Activated CD4-positive, CD25-positive, alpha-beta regulatory T cell treated with anti-CD3 and anti-CD28 coated beads, Interleukin-2, amount 50 U/mL, for 72 hours (primary cell): ENCODE measurements at places on chromosomes 16 and 17.

DNA sequence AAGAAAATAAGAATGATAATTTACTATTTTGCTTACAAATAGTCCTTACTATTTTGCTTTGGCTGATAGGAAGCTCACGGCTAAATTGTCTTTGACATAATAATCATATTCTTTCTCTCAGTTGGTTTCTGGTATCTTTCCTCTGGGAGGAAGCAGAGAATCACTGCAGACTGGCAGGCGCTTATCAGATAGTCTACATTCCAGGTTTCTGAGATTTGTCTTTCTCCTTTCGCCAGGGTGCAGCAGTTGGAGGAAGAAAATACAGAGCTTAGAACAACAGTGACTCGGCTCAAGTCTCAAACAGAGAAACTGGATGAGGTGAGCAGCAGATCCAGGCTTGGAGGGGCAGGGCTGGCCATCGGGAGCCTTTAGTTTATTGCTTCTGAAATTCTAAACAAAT is 136.1 kb downstream of the RAB11FIP4 start:
- no peak for DNase-seq

- no peak for DNase-seq
These were observed 181.9 kb upstream of the CACNG5 start for GRCh38 chr17:66652840-66653507.

- DNase-seq: no peak
These were observed 11.6 kb upstream of the GOSR2 start for GRCh38 chr17:46911311-46911710.

- DNase-seq: no peak
These were observed 183.1 kb upstream of the COX10 start for GRCh38 chr17:13885953-13886889.

GRCh38 chr17:40419559-40420331 is 2.0 kb upstream of the TOP2A start:
- DNase-seq: no peak

- no peak for DNase-seq
These were observed 183.9 kb upstream of the HSBP1 start for GRCh38 chr16:83623892-83624291.

DNA sequence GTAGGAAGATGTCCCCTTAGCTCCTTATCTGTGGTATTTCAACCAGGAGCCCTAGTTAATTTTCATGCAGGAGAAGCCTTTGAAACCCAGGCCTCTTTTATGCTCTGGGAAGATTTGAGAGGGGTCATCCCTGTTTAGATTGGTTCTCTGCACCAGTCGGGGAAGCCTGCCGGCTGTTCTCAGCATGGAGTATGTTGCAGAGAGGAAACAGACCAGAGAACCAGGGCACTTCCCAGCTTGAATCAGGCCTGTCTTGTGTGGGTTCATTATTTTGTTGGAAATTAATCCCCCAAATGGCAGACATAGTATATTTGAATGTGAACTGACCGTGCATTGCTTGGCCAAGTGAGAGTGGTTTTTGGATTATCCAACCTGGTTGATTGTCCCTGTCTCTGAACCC is 1082.1 kb upstream of the RBFOX1 start:
- DNase-seq: no peak

GRCh38 chr16:24497440-24497839 is 41.9 kb upstream of the RBBP6 start:
- no peak for DNase-seq

DNA sequence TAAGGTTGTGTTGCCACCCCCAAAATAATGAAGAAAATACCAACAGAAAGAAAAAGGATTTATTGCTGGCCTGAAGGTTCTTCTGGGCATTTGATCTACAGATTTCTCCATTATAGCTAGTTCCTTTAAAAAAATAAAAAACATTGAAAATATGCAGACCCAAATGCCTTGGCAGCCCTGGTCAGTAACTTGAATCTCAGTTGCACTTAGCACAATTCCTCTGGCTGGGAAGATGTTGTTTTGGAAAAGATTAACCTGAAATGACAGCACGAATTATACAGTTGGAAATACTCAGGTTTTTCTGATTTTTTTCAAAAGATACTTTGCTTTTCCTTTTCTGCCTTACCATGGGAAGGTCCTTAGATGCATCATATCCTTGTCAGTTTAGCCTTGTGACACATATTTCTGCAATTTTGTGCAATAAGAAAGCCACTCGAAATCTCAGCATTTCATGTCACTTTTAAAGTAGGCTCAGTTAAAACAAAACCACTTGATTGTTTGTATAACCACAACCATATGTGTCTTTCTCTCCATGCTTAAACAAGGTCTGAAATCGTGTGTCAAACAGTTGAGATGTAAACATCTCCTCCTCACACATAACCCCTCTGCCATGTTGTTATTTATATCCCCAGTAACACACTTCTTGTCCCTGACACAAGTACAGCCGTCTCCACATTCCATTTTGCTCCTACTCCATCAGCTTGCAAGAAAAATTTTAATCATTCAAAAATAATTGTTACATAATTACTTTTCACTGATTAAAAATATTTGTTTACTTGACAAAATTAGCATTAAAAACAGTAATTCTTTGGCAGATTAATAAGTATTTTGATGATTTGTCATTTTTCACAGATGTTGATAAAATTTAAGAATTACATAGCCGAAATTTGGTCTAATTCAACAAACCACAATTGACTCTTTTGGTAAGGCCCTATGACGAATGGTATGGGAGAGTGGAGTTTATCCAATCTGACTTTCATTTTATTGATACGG is 61.1 kb downstream of the SIAH1 start:
- DNase-seq: no peak

DNA sequence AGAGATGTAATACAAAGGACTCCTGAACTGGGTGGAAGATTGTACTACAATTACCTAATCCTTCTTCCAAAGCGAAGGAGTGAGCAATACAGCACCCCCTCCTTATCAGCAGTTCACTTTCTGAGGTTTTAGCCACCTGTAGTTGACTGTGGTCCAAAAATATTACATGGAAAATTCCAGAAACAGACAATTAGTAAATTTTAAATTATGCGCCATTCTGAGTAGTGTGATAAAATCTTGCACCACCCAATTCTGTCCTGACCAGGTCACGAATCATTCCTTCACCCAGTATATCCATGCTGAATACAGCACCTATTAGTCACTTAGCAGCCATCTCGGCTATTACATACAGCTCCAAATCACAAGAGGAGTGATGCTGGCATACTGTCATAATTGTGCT is 23.2 kb downstream of the VPS53 start:
- DNase-seq: no peak

DNA sequence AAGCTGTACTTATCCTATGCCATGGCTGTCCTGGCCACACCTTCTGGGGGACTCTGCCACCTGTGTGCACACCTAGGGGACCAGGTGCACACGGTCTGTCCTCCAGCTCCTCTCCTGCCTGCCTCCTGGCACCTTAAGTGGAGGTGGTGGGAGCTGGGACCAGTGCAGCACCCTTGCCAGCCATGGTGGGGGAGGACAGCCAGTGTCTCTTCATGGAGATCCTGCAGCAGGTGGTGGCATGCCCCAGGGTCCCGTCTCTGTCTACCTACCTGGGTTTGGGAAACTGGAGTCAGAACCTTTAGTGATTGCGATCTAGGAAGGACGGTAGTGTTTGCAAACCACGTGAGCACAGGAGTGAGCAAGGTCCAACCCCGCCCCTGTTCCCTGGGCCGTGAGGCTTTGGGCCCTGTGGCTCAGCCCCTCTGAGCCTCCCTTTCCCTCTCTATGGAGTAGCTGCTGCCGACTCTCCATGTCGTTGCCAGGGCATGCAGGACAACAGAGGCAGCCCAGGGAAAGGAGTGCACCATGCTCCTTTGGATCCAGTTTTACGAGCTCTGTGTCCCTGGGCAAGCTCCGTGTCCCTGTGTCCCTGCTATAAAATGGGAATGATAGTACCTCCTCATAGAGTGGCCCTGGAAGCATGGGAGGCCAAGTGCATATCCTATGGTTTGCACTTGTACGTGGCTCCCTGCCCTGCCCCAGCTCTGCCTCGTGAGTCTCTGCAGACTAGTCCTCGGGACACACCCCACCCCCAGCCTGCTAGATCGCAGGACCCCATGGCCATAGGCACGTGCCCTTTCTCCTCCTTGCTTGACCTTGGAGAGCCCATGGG is 7.1 kb downstream of the ADGRG1 start:
- DNase-seq: no peak

DNA sequence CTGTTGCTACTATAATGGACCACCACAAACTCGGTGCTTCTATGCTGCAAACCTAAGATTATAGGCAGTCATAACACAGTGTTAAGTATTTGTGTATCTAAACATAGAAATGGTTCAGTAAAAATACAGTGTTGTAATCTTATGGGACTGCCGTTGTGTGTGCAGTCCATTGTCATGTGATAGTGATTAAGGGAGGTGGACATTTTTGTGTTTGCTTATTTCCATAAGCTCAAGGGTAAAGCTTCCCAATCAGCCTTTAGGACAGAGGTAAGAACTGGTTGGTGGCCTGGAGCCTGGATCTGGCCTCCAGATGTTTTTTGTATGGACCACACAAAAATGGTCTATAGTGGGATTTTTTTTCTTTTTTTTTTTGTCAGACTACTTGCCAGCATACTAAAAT is 29.9 kb downstream of the WWOX start:
- no peak for DNase-seq

GRCh38 chr16:970386-970765 is 408 bp downstream of the LMF1 start:
- no peak for DNase-seq

GRCh38 chr17:48611681-48612455 is 1.1 kb upstream of the HOXB7 start:
- no peak for DNase-seq

GRCh38 chr17:78242024-78242742 is 10.8 kb downstream of the TMEM235 start:
- no peak for DNase-seq

GRCh38 chr16:28279006-28279405 is 13.3 kb upstream of the SBK1 start:
- no peak for DNase-seq

DNA sequence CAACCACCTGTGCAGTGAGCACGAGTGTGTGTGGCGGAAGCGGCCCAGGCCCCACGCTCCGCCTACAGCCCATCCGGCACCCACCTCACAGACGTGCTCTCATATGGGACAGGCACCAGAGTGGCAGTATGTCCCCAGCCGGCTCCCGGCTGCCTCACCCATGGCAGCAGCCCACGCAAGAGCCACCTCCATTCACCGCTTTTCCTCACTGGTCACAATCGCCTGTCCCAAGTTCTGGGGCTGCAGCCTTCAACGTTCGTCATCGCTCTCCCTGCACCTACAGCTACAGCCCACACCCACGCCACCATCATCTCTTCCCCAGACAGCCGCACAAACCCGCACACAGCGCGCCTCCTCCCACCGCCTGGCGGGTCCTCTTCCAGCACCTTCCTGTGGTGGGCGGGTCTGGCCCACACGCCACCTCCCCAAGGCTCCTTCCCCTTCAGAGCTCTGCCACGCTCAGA is 17.5 kb upstream of the TRAP1 start:
- no peak for DNase-seq

- no peak for DNase-seq
These were observed 85.5 kb upstream of the SALL1 start for GRCh38 chr16:51236583-51236982.

DNA sequence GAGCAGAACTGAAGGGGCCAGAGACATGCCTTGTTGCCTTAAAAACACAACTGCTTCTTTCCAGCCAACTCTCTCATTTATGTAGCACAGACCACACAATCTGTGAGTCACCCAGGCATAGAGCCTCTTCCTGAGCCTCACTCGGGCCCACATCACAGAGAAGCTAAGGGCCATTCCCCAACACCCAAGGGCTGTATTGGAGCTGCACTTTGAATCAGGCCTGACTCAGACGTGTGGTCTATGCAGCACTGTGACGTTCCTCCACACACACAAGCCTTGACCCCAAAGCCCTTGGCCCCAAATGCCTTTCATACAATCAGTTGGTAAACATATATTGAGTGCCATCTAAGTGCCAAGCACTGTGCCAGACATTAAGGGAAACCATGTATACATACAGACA is 308.9 kb upstream of the DYNLRB2 start:
- DNase-seq: no peak

GRCh38 chr17:81511554-81511803 is 1.1 kb downstream of the ACTG1 start:
- DNase-seq: no peak

DNA sequence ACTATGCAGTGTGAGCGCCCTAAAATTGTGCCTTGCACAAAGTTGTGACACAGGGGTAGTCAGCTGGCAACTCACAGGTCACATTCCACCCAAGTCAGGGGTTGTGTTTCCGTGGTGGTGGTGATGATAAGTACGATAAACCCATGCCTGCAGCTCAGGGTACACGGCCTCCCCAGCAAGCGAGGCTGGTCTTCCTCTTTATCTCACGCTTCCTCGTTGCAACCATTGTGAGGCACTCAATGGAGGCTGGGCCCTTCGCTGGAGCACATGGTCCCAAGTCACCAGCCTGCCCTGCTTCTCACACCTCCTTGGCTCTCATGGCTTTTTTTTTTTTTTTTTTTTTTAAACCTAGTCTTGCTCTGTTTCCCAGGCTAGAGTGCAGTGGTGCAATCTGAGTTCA is 307.5 kb downstream of the CPPED1 start:
- DNase-seq: no peak

- no peak for DNase-seq
These were observed 22.0 kb upstream of the TACO1 start for GRCh38 chr17:63578769-63579111.

DNA sequence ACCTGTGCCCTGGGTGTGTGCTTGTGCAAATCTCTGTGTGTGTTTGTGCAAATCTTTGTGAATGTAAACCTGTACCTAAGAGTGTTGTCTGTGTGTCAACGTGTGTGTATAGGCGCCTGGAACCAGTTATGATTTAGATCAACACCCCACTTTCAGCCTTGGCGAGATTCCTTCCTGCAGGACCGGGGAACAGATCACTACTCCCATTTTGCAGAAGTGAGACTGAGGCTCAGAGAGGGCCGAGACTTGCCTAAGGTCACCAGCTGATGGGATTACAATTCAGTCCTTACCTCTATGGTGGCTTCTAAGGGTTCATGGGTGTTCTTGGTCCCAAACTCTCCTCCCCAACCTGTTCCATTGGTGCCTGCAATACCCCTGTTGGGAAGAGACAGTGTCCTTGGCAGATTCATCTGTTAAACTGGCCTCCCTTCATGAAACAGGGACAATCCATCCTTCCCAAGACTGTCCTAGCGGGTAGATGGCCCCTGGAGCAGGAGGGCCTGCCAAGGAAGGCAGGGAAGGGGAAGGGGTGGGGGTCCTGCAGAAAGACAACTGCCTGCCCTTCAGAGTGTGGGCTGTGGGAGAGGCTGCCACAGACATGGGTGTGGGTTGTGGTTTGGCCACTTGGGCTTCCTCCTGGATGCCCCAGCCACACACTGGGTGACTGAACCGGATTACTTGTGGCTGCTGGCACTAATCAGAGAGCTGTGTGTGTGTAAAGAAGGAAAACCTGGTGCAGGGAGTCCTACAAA is 6.9 kb upstream of the MAPK7 start:
- no peak for DNase-seq
